ENCODE measurements at places on chromosomes 1 and 21.

- peak; percentile 57 for DNase-seq
Measured at GRCh38 chr1:22673486-22674409, 20.7 kb downstream of the C1QB start.

DNA sequence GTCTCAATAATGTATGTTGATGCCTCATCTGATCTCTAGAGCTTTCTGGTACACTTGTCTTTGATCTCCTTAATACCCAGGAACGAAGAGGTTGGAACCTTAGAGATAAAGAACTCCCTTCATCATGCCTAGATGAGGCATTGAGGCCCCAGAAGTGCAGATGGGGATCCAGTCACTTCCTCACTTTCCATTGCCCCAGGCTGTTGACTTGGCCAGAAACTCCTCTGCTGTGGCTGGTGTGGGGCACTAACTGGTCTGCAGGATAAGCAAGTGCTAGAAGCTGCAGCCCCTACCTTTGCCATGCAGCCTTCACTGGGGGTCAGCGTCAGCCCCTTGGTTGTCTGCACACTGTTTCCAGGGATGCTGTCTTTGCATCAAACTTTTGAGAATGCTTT is 49.9 kb downstream of the STUM start:
- no peak for DNase-seq

- DNase-seq = peak; percentile 78
Measured at GRCh38 chr1:206469933-206470691, at the start of gene IKBKE. TSS of gene IKBKE (plus strand) at chr1:206470476. CDS start at chr1:206473228, 2,752 bp downstream.

- DNase-seq = no peak
Measured at GRCh38 chr1:203116091-203116820, 11.3 kb upstream of the ADORA1 start.

GRCh38 chr1:203325026-203325417 is 19.7 kb downstream of the BTG2 start:
- no peak for DNase-seq

DNA sequence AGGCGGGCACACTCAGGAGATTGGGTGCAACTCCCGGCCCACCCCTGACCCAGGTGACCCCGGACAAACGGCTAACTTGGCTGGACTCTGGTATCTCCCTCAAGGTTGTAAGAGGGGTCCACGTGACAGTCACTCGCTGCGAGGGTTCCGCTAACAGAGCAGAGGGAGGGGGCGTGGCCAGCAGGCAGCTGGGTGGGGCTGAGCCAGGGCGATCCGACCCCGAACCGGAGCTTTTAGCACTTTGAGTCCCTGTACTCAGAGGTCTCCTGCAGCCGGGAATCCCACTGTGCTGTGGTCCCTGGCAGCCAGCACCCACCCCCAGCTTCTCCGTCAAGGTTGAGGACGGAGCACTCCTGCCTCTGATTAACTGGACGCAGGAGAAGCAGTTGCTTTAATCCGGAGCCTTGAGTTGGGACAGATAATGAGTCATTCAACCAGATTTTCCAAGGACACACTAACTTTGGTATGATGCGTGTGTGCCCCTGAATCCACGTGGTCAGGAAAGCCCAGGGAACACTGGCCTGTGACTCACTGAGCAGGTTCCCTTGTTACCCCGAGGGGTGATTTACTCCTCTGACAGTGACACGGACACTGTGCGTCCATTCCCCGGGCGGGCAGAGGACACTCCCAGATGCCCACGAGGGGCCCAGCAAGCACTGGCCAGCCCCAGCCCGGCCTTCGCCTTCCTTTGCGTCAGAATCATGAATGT is 16.8 kb downstream of the TRPM2 start:
- DNase-seq = no peak

DNA sequence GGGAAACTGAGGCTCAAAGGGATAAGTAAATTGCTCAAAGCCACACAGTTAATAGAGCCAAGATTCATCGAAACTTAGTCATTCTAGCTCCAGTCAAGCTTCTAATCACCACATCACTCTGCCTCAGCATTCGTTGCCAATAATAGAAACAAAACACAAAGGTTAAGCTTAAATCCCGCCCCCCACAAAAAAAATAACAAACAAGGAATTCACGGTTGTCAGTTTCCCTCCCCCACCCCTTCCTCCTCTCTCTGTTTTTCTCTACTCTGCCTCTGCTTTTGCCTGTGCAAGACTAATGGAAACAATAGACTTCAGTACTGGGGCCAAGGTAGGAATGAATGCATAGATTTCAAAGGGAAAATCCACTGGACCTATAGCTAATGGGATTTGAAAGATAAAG is 70.7 kb upstream of the ZNF644 start:
- DNase-seq = no peak

GRCh38 chr1:18464665-18465050 is 16.1 kb upstream of the KLHDC7A start:
- DNase-seq = no peak

DNA sequence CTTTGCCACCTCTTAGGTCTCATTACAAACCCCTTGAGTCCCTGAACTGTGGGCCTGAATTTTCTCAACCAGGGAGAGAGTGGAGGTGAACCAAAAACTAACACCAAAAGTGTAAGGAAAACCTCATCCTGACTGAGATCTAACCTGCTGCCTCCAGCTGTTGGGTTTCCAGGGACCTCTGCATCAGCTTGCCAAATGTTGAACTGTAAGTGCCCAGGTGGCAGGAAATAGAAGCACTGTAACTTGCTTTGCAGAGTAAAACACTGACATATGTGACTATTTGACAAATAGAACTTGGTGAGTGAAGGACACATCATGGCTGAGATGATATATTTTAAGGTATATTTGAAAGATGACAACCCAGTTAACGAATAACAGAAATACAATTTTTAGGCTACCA is 48.4 kb upstream of the NR5A2 start:
- DNase-seq = no peak

- DNase-seq = no peak
Measured at GRCh38 chr21:22927469-22927868, 1929.3 kb downstream of the NCAM2 start.

- no peak for DNase-seq
Measured at GRCh38 chr1:160522622-160523345, at the start of gene SLAMF6. TSS of gene SLAMF6 (minus strand) at chr1:160523255. CDS start at chr1:160523192, 63 bp downstream.

GRCh38 chr1:226814751-226815537 is 55.5 kb upstream of the PSEN2 start:
- peak; percentile 35 for DNase-seq

All from posterior cingulate gyrus (tissue), 11 donors.